CD4-positive, alpha-beta memory T cell (primary cell): ENCODE measurements at places on chromosomes 13 and 19.

DNA sequence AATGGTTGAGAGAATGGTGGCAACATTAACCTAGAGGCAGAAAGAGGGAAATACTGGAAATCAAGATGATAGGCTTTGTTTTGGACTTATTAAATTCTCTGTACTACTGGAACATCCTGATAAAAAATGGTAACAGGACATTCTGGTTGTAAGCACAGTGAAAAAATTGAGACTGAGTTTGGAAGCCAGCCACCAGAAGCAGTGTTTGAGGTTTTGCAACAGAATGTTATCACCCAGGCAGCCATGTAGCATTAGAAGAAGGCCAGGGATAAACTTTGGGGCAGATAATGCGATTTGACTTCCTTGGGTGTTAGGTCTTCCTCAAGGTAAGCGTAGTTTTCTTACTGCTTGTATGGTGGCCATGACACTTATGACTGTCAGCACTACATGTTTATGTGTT, 307.4 kb downstream of the ATP8A2 start:
- no peak for DNase-seq

DNA sequence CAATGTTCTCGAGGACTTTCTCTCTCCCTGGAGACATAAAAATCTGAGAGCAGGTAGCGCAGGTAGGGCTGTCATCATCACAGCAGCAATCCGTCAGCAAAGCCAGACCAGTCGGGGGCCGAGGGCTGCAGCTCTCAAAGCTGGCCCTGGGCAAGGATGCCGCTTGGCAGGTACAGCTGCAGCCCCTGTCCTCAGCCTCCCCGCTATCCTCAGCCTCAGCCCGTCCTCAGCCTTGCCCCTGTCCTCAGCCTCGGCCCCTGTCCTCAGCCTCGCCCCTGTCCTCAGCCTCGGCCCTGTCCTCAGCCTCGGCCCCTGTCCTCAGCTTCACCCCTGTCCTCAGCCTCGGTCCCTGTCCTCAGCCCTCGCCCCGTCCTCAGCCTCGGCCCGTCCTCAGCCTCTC, 10.9 kb downstream of the C13orf46 start:
- no peak for DNase-seq

GRCh38 chr19:18489627-18490184, 32.2 kb downstream of the ELL start:
- no peak for DNase-seq

DNA sequence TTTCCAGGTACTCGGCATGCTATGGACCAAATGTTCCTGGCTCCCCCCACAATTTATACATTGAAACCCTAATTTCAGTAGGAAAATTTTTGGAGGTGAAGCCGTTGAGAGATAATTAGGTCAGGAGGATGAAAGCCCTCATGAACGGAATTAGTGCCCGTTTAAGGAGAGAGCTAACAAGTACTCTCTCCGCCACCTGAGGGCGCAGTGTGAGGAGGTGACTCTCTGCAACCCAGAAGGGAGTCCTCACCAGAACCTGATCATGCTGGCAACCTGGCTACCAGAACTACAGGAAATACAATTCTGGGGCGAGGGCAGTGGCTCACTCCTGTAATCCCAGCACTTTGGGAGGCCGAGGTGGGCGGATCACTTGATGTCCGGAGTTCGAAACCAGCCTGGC, 397.8 kb downstream of the SLITRK5 start:
- DNase-seq: no peak

GRCh38 chr19:55284405-55285058, 735 bp downstream of the BRSK1 start:
- DNase-seq: no peak

- DNase-seq: no peak
Observed at GRCh38 chr13:73462241-73462640, 403.4 kb downstream of the KLF5 start.

DNA sequence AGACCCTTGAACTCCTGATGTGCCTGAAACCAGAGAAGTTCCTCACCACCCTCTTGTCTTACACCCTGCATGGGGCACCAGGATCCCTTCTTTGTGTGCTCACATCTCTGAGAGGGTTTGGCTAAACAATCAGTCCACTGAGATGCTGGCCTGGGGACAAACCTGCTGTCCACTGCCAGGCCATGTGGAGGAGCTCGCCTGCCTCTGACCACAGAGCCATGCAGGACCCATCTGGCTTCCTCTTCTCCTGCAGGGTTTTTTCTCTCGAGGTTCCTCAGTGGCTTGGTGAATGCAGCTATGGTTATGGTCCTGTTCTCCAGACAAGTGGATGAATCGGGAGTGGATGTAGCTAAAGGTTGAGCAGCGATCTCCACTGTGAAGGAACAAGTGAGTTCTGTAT, 49.1 kb upstream of the MEDAG start:
- DNase-seq: no peak

DNA sequence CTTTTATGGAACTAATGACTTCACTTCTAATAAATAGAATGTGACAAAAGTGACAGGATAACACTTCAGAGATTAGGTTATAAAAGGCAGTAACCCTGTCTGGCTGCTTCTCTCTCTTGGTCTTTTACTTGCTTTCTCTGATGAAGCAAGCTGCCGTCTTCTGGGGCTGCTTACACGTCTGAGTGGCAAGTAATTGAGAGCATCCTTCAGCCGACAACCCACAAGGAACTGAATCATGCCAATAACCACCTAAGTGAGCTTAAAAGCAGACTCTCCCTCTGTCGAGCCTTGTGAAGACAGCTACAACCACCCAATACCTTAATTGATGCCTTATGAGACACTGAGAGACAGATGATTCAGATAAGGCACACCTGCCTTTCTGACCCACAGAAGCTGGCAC, 1091.2 kb downstream of the SLITRK1 start:
- DNase-seq: no peak

DNA sequence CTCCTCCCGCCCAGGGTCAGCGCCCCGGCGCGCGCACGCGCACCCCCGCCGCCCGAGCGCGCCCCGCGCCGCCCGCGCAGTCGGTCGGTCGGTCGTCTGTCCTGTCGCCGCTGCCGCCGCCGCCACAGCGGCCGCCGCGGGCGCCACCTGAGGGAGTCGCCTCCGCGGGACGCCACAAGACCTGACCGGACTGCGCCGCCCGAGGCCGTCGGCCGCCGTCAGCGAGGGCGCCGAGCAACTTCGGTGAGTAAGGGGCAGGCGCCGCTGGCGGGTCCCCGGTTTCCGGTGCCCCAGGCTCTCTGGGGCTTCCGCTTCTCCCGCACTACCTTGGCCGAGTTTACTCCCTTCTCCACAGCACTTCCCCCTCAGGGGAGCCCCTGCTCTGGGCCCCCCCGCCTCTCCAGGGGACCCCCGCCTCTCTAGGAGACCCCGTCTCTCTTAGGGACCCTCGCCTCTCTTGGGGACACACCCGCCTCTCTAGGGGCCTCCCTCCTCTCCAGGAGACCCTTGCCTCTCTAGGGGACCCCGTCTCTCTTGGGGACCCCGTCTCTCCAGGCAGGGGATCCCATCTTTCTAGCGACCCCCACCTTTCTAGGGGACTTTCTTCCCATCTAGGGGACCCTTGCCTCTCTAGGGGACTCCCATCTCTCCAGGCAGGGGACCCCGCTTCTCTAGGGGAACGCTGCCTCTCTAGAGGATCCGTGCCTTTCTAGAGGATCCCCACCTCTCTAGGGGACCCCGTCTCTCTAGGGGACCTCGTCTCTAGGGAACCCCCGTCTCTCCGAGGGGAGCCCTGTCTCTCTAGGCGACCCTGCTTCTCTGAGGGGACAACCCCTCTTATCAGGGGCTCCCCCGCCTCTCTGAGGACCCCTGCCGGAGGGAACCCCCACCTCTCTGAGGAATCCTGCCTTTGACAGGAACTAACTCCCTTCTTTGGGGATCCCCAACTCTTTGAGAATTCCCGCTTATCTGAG, 19.3 kb upstream of the GATAD2A start:
- DNase-seq: no peak

- no peak for DNase-seq
Observed at GRCh38 chr13:110815471-110816204, 99.2 kb downstream of the ANKRD10 start.

DNA sequence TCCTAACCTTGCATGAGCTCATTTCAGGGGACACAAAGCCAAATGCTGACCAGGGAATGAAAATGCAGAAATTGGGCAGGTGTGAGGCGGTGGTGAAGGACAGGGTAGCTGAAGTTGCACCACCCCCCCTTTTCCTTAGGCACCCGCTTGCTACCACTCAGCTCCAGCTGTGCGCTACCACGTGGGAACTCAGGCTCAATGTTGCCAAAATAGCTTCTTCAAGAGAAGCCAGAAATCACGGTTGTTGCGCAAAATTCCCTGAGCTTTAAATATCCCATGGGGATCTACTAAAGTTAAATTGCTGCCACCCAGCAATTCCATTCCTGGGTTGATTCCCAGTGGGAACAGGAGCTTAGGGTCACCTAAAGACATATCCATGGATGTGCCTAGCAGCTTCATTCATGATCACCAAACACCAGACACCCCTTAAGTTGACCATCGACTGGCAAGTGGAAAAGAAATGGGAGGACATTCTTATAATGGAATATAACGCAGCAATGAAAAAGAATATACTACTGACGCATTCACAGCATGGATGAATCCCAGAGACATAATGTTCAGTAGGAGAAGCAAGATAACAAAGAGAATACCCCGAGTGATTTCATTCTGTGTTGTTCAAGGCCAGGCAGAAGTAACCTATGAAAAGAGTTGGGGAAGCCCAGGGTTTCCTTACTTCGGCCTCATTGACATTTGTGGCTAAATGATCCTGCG, 12.8 kb upstream of the ADGRL1 start:
- DNase-seq: no peak

GRCh38 chr19:49636233-49636932, 3.6 kb downstream of the RRAS start:
- no peak for DNase-seq

DNA sequence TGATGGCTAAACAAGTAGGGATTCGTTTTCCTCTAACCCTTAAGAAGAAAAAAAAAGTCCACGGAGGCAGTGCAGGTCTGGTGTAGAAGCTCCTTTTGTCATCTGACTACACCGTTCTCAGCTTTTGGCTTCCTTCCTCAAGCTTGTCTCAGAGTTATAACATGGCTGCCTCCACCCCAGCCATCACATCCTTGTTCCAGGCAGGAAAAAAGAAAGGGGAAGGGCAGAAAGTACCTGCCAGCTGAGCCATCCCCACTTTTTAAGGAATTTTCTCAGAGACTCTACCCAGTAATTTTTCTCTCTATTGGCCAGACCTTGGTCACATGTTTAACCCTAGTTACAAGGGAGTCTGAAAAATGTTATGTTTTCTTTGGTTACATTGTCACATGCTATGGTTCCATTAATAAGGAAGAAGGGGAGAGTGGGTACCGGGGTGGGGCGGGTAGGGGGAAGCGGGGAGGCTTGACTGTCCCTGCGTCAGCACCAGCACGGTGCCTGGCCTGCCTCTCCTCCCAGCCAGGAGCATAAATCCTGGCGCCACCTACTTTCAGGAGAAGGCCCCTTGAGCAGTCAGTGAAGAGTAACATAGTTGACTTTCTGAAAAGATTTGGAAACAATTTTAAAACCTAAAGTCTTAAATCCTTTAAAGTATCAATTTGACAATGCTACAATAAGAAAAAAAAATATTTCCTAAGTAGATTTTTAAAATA, 11.1 kb downstream of the FAM124A start:
- no peak for DNase-seq

DNA sequence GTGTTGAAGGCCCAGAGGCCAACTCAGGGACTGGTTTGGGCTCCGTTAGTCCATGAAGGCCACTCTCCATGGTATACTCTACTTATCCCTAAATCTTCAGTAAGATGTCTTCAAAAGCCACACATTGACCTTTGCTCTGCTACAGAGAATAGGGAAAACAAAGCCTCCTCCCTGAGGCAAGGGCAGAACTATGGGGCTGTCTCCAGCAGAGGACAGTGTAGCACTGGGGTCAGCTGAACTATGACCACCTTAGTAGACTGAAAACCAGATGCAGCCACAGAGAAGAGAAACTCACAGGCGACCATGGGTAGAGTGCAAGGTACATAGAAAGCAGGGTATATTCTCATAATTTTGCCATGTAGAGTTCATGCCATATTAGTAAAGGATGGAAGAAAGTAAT, 587.4 kb downstream of the LMO7 start:
- DNase-seq: no peak

GRCh38 chr19:1049106-1049505, 9.2 kb downstream of the ABCA7 start:
- no peak for DNase-seq

- no peak for DNase-seq
Observed at GRCh38 chr13:62433660-62434059, 1018.0 kb upstream of the PCDH20 start.

DNA sequence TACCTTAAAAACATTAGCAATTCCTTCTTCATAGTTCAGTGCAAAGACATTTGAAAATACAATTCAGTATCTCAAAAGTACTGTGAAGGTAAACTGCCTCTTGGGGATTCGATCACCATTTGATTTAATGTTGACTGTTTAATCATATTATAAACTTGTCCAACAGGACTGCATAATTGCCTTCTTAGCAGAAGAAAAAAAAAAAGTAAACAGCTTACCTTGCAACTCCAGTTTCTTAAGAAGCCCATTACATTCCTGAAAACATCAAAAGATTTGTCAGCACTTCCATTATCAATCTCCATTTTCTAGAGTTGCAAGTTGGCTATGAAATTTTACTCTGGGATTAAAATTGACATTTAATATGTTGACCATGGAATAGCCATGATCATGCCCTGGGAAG, 1154.6 kb downstream of the OLFM4 start:
- no peak for DNase-seq

DNA sequence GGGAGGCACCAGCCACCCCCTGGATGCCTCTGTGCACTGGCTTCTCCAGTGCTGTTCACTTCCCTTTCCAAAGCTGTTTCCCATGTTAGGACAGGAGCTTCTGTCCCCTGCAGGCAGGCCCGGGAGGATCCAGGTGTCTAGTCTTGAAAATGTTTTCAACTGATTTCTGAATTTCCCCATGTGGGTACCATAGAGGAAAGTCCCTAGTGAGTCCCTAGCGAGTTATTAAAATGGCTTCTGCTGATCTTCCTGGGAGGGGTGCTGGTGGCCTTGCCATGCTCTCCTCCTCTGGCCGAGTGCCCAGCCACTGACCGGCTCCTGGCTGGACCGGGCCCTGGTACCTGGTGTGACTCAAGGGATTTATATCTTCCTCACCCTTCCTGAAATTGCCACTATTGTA, 5.2 kb upstream of the ANKRD10 start:
- no peak for DNase-seq

DNA sequence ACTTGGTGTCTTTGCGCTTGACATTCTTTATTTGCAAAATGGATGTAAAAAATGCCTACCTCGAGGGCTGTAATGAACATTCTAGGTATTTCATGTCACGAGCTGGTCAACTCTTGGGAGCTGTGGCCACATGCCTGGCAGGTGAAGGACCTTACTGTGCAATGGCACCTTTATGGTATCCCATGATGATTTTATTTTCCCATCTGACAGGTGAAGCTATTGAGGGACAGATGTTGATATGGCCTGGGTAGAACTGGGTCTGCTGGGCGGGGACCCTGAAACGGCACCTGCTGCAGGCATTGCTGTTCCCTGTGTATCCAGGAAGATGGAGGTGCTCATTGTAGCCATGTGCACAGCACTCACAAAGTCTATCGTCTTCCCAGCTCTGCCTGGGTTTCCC, 332.2 kb downstream of the TEX29 start:
- DNase-seq: no peak

- DNase-seq: no peak
Observed at GRCh38 chr13:58056426-58056825, 424.9 kb downstream of the PCDH17 start.
